ENCODE measurements at places on chromosomes 7 and 10.
A peak's percentile ranks its signal among the peaks of the same experiment; 100 is the strongest.

- DNase-seq: no peak
Measured at GRCh38 chr10:22977751-22978150, 49.9 kb downstream of the ARMC3 start.

DNA sequence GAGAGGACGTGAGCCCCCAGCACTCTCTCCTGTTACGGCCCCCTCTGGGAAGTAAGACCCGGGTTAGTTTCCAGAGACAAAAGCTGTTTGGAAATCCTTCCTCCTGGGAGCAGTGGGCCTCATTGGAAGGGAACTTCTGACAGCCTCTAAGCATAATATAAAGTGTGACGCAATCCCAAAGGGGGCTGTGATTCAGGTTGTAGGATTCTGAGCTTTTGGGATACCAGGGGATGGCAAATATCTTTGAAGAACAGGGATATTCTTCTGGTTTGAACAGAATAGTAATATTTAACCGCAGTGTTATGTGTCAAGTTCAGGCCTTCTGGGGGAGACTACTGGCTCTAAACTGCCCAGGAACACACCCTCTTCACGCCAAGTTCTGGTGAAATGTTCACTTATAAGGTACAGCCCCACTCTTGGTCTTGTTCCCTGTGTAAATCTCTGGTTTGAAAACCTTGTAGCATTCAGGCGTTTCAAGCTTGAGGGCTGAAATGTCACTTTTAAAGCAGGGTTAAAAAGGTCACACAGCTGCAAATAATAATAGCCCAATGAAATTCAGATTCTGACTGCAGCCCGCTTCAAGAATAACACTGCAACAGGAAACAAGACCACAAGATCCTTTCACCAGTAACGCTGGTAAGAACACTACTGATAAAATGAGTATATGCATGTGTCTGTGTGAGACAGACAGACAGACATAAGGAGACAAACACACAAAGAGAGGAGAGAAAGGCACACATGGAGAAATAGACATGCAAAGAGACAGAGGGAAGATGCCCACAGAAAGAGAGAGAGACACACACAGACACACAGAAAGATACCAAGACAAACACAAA, 69.0 kb downstream of the CREB5 start:
- no peak for DNase-seq

- no peak for DNase-seq
Measured at GRCh38 chr7:71238581-71239295, 106.8 kb downstream of the GALNT17 start.

GRCh38 chr7:112946350-112946749, 140.3 kb downstream of the GPR85 start:
- DNase-seq: no peak

DNA sequence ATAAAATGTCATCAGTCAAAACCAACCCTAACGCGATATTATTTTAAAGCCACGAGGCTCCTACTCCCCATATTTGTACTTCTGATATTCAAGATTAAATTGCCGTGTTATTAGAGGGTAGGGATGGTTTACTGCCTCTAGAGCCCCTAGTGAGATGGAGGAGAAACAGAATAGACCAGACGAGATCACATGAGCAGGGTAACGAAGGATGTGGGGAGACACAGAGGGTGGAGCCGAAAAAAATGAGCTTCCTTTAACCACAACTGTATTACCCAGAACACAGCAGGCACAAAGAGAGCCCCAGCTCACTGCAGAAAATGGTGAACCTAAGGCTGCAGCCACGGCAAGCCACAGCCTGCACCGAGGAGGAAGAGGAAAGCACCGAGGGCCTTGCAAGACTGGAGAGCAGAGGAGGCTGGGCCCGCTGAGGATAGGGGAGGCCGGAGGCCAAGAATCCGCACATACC, 14.3 kb downstream of the ZC3HAV1 start:
- no peak for DNase-seq

GRCh38 chr10:26367771-26368170, 70.4 kb upstream of the APBB1IP start:
- peak; percentile 18 for DNase-seq

GRCh38 chr10:105718207-105718995, 1077.3 kb downstream of the SORCS3 start:
- no peak for DNase-seq

GRCh38 chr7:47574482-47575329, 7.2 kb downstream of the TNS3 start:
- no peak for DNase-seq

- no peak for DNase-seq
Measured at GRCh38 chr10:89241486-89242344, 9.9 kb downstream of the LIPA start.

DNA sequence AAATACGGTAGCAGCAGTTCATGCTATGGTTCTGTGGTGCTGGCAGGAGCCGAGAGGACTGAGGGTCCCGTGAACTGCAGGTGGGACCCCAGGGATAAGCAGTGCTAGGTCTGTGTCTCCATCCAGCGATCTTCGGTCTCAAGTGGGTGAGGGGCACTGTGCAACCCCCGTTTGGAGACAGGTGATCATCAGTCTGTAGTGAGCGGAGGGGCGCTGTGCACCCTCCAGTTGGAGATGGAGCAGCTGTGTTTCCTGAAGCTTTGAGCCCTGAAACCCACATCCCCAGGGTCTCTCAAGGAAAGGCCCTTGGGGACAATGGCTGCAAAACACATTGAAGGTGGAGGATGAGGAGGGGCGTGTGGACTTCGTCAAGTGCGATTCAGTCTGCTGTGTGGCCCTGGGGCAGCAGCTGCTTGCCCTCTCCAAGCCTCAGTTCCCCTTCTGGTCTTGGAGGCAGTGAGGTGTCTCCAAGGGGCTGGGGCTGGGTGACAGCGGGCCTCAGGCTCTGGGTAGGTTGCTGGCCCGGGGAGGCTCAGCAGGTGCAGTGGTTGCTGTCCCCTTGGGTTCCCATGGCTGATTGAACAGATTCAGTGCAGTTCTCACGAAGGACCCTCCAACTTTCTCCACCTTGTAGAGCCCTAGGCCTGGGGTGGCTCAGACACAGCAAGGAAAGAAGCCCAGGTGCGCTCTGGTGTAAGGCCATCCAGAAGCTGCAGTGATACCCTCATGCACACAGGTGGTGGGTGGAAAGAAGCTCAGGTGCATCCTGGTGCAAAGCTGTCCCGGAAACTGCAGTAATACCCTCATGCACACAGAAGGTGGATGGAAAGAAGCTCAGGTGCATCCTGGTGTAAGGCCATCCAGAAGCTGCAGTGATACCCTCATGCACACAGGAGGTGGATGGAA, 160.6 kb downstream of the ADARB2 start:
- no peak for DNase-seq

- DNase-seq: no peak
Measured at GRCh38 chr7:36546331-36546730, 156.7 kb downstream of the ANLN start.

- DNase-seq: no peak
Measured at GRCh38 chr7:67599331-67600062, 602.9 kb downstream of the TYW1 start.

DNA sequence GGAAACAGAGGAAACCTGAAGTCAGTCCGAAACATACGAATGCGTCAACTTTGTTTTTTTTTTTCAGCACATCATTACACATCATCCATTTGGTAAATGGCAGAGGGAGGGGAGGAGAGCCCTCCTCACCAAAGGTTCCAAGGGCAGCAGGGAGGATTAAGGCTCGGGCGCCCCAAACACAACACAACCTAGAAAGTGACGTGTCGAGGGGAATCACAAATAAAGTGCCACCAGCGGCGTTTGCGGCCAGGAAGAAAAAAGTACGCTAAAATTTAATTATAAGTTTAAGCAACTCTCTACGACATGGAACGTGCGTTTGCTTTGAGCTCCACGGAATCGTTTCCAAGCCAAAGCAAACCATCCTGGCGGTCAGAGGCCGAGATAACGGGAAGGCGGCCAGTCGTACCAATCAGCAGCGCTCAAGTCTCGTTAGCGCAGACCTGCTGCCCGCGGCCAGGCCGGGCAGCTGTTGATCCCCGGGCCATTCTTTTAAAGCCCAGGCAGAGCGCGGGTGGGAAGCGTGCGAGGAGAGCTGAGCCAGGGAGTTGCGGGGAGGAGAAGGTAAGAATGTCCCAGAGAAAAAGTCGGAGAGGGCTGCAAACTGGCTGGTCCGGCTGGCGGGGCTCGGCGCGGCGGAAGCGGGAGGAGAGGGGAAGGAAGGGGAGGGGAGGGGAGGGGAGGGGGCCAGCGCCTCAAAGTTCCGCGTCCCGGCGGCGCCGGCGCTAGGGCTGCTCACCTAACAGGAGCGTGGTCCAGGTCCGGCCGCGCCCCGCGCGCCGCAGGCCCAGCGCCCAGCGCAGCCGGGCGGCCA, 719 bp downstream of the DPY19L1 start:
- peak; percentile 14 for DNase-seq

GRCh38 chr10:121351540-121351939, 246.7 kb downstream of the FGFR2 start:
- no peak for DNase-seq

DNA sequence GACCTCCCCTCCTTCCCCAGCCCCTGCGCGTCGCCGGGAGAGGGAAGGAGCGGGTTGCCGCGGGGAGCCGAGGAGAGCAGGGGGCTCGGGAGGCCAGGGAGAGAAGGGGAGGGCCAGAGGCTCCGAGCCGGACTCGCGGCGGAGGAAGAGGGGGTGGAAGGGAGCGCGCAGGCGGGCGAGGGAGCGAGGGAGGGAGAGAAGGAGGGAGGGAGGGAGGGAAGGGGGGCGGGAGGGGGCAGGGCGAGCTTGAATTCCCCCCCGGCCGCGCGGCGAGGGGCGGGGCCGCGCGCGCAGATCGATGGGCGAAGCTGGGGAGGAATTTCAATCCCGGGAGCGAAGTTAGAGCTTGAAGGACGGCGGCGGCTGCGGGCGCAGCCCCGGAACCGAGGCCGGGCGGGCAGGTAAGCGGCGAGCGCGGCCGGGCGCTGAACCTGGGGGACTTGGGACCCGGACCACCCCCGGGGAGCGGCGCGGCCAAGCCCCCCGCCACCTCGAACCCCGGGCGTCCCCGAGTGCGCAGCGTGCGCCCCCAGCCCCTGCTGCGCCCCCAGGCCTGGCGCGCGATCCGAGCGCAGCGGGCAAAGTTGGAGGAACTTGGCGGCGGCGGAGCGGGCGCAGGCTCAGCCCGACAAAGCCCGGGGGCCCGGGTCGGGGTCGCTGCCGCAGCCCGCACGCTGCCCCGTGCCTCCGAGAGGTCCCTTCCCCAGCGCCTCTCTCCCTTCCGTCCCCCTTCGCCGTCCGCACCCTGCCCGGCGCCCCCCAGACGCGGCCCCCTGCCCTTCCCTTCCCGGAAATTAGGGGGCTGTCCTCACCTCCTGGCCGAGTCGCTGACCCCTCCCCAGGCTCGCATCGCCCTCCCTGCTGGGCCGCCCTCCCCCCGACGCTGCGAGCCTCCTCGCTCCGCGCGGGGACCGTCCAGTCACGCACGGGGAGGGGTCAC, at the start of gene ELFN1:
Gene ELFN1, plus strand, starts transcription at position 324 of the 940 bp plus-strand sequence. CDS start 74,320 bp downstream, outside the sequence.
- DNase-seq: no peak

DNA sequence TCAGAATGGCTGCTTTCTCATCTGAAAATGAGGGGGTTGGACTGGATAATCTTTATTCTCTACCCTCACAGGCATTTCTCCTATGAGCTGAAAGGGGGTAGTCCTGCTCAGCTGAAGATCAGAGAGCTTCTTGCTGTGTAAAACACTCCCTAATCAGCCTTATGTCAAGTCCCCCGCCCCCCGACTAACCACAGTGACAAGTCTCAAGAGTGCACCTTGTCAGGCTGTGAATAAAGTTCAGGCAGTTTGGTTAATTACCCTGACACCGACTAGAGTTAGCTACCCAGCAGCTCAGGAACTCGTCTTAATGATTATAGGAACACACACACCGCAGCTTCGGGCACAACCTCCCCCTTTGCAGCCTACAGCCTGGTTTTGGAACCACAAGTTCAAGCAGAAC, 513.7 kb downstream of the RPS24 start:
- no peak for DNase-seq

DNA sequence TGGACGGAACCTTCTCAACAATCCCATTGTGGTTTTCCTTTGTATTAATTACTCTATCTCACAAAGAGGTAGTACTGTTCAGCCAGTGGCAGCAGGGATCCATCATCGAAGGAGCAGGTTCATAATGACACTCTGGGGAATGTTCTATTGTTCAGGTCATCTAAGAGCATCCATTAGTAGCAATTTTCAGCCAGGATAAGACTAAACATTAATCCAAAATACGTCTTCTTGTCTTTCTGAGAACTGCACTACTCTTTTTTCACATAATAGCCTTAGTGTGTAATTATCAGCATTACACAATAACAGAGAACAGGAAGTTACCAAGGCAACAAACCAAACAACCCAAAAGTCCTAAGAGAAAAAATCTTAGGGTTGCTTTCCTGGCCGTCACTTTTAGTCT, 259.5 kb upstream of the VWC2 start:
- DNase-seq: no peak

DNA sequence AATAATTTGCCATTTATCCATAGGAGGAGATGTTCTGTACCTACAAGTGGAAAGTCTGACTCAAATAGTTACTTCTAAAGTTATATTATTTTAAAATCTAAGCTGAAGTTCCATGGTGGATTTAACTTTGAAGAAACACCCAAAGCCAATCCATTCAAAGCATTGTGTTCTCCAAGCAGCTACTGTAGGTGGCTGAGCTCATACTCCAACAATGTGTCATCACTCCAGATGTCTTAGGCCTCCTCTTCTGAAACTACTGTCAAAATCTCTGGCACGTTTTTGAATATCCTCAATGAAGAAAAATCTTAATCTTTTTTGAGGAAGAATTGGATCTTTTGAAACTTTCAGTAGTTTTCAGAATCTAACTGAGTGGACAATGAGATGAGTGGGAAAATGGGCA, 169.1 kb downstream of the PTEN start:
- no peak for DNase-seq

DNA sequence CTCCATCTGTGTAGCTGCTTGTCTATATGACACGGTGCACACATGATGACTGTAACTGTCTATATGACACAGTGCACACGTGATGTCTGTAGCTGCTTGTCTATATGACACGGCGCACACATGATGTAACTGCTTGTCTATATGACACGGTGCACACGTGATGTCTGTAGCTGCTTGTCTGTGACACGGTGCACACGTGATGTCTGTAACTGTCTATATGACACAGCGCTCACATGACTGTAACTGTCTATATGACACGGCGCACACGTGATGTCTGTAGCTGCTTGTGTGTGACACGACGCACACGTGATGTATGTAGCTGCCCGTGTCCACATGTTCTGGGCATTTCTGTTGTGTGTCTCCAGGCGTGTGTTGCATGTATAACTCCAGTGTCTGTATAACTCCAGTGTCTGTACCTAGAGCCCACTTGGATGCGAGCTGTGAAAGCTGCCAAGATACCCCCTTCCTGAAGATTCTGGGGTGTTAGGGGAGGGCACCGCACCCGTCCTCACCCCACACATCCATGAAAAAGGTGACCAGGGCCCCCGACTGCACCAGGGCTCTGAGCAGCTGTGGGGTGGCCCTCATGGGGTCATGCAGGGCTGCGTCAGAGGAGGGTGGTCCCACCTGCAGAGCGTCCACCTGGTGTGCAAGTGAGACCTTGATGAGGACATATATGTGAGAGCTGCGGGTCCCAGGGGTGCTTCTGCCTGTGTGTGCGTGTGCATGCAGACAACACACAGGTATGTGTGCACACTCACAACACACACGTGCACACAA, 137.9 kb downstream of the ELFN1 start:
- no peak for DNase-seq
